ENCODE measurements at places on chromosomes 1 and 21.

DNA sequence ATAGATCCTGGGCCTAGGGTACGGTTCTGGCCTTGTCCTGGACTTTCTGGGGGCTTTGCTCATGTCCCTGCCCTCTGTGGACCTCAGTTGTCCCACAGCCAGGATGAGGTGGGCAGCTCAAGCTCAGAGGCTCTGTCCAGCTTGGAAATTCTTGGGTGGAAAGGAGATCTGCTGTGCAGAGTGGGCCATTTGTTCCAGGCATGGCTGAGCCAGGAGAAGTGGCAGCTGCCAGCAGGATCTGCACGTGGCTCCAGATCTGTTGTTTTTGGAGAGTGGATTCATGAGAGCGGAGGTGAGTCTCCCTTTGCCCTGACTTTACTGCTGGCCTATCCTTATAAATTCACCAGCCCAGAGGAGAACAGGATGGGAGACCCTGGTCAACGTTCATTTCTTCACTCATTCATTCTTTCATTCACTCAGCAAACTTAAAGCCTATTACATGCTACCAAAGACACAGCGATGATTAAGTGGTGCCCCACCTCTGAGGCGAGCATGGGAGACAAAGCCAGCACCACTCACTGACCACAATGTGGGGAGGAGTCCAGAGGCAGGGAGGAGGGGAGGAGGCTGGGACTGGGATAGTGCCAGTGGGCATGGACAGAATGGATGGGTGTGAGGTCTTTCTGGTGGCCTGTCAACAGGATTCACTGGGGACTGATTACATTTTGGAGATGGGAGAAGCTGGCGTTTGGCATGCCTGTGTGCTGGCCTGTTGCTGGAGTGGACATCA lies 205.1 kb downstream of the TRABD2B start:
- DNase-seq, result no peak

DNA sequence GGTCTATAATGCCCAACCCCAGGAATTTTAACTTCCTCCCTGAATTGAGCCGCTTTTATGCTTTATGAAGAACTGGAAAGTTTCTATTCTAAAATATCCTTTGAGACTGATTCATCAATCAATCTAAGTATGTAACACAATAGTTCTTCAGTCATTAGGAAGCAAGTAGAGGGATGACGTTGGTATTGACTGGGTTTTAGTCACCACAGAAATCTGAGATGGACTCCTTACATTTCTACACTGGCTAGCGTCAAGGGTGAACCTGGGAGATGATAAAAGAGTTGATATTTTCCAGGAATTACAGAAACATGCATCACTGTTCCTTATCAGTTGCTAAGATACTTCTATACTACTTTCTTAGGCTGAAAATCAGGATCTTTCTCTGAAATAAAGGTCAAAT lies 308.0 kb downstream of the HMCN1 start:
- DNase-seq, result no peak

GRCh38 chr1:146021622-146022402 lies at the start of gene HJV:
TSS of gene HJV (minus strand) at chr1:146021735. CDS start at chr1:146020231, 1,504 bp downstream.
- DNase-seq, result no peak

- no peak for DNase-seq
Observed at GRCh38 chr1:29523136-29523535, 286.8 kb downstream of the PTPRU start.

DNA sequence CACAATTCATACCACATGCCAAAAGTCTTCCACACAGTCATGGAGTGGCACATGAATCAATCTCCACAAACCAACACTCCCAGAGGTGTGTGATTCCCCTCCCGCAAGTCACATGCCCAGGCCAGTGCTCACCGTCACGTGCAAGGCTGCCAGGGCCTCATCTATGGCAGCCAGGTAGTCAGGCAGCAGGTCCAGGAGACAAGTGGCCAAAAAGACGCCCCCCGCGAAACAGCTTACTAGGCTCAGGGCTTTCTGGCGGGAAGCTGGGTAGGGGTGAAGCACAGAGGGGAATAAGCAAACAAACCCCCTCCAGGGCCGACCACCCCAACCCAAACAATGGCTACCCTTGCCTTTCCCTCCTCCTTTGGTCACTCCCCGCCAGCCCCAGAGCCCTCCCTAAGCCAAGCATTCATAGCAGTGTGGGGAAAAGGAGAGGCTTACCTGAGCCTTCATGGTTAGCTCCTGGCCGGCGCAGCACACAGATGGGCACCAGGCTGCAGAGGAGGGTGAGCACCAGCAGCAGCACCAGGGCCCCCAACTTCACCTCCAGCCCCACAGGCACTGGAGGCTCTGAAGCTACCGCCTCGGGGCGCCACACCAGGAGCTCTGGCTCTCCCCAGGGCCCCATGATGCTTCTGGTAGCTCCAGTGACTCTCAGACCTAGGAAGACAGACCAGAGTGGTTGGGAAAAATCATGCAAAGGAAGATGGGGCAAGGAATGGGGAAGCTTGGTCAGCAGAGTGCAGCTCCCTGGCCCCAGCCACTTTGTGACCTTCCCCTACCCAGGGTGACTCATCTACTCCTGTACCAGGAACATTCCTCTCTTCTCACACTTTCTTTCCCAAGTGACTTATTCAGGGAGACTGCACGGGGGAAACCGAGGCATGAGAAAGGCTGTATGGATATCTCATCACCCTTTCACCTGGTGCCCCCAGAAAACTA lies 978 bp downstream of the SLC39A1 start:
- DNase-seq, result no peak

DNA sequence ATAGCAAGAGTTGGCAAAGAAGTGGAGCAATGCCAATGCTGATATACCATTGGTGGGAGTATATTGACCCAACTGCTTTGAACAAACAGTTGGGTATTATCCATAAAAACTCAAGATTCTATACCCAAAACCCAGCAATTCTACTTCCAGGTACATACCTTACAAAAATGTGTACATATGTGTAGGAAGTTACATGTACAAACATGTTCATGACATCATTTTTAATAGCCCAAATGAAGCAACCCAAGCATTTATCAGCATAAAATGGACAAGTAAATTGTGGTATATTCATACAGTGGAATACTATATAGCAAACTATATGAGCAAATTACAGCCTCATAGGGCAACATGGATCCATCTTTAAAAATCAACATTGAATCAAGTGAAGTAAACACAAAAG lies 20.9 kb downstream of the RWDD3 start:
- DNase-seq, result no peak

DNA sequence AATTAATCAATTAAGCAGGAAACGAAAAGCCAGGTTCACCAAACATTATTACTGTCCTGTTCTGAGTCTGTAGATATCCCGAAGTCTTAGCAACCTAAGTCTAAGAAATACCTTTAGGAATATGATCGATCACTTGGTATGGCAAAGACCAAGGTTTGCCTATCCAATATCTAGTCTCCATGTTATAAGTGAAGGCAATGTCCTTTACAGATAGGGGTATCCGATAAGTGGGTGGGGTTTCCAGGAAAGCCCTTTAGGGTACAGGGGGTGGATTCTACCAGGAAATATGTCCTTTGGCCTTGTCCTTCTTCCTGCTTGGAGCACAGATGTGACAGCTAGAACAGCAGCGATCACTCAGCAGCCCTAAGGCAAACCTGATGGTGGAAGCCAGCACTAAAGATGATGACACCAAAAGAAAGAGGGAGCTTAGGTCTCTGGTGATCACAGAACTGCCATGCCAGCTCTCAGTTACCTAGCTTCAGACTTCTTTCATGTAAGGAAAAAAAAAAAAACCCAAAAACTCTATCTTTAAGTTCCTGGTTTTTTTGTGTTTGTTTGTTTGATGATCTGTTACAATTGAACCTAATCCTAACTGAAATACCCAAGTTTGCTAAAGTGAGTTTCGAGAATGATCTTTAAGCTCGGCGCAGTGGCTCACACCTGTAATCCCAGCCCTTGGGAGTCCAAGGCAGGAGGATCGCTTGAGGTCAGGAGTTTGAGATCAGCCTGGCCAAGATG lies 40.8 kb downstream of the DSTYK start:
- DNase-seq, result no peak

DNA sequence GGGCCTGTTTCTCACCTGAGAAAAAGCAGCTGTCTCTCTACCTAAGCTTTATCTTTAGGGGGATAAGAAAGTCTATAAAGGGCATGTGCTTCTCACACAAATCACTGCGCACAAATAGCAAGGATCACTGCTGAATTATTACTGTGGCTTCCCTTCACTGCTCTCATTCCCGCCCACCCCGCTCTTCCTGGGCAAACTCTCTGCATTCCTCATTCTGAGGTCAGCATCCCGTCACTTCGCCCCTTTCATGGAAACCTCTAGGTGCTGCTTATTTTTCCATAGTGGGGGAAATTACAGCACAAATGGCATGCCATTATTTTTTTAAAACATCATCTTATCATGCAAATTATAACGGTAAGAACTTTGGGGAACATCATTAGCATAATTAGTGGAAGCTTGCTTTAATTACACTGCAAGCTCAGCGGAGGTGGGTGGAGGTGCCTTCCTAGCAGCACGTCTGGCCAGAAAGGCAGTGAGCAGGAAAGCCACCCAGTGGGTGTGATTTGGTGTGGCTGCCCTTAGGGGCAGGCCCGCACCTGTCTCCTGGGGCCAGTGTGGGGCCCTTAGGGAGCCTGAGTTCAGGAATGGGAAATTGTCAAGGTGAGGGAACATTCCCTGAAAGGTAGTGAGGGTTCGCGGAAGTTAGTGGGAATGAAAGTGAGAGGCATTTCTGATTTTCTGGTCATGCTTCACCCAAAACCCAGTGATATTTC lies 105.9 kb downstream of the LAMC2 start:
- DNase-seq, result no peak

- DNase-seq, result no peak
Observed at GRCh38 chr1:235972311-235972689, 92.6 kb downstream of the NID1 start.

GRCh38 chr21:45747233-45747766 lies 103.8 kb downstream of the PCBP3 start:
- DNase-seq, result no peak

GRCh38 chr1:109184687-109185086 lies 29.0 kb upstream of the SARS1 start:
- no peak for DNase-seq

DNA sequence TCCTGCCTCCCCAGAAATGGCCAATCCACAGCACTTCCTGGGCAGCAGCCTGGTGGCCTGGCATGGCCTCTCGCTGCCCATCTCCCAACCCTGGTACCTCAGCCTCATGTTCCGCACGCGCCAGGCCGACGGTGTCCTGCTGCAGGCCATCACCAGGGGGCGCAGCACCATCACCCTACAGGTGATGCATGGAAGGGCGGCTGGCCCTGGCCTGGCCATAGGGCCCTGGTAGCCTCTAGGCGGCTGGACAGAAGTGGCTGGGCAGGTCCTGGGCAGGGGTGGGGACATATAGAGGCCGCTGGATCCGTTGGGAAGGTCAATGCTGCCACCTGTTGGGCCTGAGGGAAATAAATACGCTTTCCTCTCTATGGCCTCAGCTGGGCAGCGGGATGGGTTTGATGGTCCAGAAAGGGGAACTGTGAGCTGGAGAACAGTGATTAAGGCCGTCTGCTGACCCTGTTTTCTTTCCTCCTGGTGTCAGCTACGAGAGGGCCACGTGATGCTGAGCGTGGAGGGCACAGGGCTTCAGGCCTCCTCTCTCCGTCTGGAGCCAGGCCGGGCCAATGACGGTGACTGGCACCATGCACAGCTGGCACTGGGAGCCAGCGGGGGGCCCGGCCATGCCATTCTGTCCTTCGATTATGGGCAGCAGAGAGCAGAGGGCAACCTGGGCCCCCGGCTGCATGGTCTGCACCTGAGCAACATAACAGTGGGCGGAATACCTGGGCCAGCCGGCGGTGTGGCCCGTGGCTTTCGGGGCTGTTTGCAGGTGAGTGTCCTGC lies 14.4 kb downstream of the CELSR2 start:
- DNase-seq, result peak; percentile 74

DNA sequence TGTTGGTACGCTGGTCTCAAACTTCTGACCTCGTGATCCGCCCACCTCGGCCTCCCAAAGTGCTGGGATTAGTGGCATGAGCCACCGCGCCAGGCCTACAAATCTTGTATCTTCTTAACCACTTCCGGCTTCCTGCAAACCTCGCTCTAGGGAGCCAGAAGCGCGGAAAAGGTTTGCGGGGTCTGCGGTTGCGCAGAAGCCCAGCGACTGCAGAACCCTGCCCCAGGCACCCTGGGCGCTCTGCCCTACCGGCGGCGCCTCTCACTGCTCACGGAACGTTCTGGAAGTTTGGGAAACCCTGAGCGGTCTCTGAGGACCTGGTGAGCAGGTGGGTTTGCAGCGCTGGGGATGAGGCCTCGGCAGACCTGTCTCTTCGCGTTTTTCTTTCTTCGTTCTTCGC lies at the start of gene C1orf146:
Gene C1orf146, plus strand, starts transcription at position 195 of the 400 bp plus-strand sequence. CDS start 13,506 bp downstream, outside the sequence.
- no peak for DNase-seq

DNA sequence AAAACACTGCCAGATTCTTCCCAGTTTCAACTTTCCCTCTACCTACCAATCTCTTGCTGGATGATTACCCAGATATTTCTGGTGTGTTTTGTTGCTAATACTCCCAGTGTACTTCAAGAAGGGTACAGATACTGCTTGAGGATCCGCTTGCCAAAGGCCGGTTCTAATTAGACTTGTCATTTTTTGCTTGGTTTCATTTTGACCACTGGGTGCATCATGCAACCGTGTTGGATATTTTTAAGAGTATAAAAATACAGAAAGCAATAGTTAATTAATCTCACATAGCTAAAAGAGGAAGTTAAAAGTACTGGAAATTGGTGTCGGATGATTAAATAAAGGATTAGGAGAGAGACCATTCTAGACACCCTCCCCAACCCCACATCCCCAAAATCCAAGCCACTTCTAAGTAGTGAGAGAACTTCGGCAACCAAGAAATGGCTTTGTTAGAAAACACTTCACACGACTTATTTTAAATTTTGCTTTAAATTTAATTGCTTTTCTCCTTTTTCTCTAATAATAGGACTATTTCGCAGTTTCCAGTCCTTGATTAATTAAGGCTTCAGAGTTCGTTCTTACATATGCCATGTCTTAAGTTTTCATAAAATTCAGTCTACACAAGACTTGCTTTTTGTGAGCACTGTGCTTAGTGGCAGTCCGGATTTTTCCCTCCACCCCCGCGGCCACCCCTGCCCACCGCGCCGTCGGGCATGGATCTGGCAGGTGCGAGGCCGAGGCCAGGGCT lies 2.5 kb upstream of the CDKN2C start:
- DNase-seq, result no peak

DNA sequence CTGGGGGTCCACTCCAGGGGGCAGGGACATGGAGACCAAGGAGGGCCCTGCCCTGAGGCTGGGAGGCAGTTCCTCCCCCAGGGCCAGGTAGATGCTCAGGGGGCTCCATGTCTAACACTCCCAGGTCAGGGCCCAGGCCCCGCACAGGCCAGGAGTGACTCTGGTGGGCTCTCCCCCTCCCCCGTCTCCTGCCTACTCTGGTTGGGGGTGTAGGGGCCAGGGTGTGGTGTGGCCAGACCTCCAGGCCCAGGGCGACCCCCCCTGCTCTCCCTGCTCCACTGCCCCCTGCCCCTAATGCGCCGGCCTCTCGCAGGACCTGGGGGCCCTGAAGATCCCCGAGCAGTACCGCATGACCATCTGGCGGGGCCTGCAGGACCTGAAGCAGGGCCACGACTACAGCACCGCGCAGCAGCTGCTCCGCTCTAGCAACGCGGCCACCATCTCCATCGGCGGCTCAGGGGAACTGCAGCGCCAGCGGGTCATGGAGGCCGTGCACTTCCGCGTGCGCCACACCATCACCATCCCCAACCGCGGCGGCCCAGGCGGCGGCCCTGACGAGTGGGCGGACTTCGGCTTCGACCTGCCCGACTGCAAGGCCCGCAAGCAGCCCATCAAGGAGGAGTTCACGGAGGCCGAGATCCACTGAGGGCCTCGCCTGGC lies 19.7 kb upstream of the CCDC27 start:
- no peak for DNase-seq

GRCh38 chr1:77872645-77873044 lies 15.8 kb upstream of the NEXN start:
- no peak for DNase-seq
